Kidney capillary endothelial cell (primary cell): ENCODE measurements at places on chromosomes 5 and 9.

DNA sequence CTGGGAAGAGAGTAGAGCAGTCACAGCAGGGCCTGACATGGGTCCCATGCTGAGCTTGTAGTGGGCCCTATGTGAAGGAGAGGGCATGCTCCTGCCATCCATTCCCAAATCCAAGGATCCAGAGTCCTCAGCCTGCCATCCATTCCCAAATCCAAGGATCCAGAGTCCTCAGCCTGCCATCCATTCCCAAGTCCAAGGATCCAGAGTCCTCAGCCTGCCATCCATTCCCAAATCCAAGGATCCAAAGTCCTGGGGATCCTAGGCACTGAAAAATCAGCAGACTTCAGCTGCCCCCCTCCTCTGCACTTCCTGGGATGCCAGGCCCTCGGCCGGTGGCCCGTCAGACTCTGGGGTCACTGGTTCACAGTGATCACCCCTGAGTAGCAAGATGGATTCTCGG lies 33.6 kb downstream of the THBS4 start:
- no peak for DNase-seq

DNA sequence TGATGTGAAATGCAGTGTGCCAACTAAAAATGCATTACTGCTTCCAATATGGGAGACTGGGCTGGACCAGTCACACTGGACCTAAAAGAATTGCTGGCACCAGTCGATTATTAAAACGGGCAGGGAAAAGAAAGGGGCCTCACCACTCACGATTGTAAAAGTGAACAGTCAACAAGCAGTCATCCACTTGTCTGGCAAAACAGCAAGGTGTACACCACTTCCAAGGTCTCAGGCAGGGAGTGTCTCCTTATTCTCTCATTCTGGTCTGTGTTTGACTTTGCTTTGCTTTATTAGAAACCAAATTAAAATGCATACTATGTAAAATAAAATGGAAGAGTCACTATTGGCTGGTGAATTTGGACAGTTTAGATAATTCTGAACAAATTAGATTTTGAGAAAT lies 57.8 kb upstream of the TRPM3 start:
- no peak for DNase-seq

- no peak for DNase-seq
These were observed 205.1 kb upstream of the RGMB start for GRCh38 chr5:98568336-98568735.

GRCh38 chr5:102700916-102701315 lies 54.2 kb upstream of the PAM start:
- no peak for DNase-seq

DNA sequence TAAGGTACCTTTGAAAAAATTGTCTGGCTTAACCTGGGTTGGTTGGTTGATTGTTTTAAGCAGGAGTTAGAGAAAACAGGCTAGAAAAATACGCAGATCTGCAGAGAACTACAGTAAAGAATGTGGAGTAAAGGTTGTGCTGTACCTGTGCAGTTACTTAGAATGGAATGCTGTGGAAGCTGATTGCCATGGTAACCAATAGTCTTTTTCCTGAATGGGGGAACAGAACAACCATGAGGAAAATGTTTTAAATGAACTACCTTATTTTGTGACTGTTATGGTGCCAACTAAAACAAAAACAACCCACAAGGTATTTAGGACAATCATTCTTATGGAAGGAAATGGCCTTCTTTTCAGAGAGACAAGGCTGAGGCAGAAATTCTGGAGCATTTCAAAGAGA lies 4.8 kb upstream of the HOMER1 start:
- no peak for DNase-seq

DNA sequence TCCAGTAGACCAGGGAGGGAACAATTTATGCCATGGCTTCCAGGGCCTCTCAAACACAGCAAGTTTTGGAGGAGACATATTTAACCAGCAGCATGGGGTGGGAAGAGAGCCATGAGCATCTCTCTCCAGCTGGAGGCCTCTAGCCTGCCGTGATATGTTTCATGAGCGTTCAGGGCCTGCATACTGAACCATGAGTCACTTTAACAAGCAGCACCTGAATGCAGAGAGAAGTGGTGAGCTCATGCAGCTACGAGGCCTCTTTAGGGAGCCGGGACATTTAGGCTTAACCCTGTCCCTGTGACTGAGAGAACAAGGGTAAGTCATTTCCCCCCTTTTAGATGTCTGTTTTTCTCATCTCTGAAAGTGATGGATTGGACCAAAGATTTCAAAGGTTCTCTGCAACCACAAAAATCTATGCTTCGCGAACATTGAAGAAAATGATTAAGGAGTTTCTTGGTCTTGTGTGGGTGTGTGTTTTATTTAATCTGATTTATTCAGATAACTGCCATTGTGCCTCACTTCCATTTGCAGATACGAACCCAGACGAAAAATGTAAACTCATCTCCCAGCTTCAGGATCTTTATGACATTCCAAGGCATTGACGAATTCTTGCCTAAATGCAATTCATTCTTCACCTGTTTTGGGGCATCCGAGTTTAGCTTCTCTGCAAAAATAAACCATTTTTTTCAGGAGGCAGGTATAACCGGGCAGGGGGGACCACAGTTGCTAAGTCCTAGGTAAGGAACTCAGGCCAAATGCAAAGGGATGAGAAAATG lies 157.0 kb downstream of the GABBR2 start:
- DNase-seq = no peak

DNA sequence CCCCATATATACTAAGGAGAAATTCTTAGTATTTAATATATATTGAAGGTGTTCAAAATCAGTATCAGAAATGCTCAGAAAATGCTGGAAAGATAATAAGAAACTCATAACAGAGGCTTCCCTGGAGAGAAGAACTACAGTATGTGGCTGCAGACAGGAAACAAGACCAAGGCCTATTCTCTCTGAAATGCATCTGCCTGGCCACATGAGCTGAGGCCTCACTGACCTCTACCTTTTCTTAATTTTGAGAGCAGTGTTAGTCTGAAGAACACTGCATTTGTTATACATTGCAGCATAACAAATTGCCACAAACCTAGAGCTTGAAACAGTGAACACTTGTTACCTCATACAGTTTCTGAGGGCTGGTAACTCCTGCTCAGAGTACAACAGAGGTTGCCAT lies 133.4 kb upstream of the SPEF2 start:
- no peak for DNase-seq

DNA sequence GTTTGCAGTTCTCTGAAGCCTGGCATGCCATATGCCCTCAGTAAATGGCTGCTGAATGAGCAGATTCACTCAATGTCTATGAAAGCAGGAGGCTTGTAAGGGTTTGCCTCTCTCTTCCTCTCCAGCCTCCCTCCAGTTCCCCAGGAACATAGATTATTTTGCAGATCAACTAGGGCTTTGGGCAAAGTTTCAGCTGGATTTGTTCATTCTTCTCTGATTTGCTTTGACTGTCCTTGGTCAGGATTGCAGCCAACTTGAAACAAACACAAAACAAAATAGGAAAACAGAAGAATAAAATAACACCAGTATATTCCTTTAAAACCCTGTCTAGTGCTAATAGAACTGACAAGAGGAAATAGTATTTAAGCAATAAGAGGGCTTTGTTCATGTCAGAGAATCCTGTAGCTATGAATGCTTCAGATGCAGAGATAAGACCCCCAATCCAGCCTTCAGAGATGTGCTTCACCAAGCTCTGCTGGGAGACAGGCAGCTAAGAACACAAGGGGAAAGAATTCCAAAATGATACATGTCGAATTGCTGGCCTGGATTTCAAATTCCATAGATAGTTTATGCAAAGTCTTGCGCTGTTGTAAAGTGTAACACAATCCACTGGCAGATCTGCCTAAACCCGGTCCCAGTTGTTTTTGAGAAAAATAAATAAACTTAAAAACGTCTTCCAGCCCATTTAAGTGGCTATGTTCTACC lies 174.3 kb downstream of the PAPPA start:
- no peak for DNase-seq

- DNase-seq = no peak
These were observed 42.5 kb downstream of the SLIT3 start for GRCh38 chr5:169258372-169259000.

DNA sequence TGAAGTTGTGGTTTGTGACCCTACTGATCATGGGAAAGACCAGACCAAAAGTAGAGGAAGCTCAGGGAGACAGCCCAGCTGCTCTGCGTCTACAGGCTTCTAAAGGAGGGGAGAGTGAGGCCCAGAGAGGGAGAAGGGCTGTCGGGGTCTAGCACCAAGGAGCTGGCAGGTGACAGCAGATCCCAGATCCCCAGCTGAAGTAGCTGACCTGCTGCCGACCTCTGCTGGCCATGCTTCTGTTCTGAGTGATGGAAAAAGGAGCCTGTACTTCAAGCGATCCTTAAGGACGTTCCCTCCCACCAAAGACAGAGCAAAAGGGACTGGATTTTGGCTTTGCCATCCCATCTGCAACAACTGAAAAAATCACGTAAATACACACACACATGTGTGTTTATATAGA lies 22.7 kb upstream of the QSOX2 start:
- DNase-seq = no peak

DNA sequence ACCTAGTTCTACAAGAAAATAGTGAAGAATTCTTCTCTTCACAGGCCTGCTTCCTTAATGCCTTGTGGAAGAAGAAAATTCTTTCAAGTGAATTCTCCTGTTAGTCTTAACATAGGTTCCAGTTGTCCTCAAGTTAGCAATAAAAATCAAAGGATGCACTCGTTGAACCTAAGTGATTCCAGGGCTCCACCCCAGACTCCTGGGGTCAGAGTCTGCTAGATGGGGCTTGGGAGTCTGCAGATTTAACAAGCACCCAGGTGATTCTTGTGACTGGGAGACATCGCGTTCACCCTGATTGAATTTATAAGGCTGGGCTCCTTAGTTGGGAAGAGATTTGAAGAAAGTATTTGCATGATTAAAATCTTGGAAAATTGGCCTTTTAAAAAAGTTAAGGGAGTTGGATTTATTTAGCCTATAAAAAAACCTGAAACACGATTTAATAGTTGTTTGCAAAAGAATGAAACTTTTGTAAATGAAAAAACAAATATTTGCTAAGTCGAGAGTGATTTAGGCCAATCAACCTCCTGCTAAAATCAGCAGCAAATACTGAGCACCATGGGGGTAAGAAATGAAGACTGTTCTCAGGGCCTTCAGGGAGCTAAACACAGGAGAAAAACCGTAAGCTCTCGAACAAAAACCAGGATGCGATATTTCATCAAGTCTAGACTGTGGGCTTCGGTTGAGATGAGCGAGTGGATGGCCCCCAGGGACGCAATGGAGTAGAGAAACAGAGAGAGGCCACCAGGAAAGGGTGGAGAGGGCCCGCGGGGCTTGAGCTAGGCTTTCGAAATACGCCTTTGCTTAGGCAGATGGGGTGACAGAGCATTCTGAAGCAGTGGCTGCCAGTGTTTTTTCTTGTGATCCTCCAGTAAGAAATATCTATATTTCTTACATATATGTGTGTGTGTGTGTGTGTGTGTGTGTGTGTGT lies 86.9 kb upstream of the TTC23L start:
- DNase-seq = no peak

- no peak for DNase-seq
These were observed 141.3 kb downstream of the SREK1 start for GRCh38 chr5:66285343-66285922.

DNA sequence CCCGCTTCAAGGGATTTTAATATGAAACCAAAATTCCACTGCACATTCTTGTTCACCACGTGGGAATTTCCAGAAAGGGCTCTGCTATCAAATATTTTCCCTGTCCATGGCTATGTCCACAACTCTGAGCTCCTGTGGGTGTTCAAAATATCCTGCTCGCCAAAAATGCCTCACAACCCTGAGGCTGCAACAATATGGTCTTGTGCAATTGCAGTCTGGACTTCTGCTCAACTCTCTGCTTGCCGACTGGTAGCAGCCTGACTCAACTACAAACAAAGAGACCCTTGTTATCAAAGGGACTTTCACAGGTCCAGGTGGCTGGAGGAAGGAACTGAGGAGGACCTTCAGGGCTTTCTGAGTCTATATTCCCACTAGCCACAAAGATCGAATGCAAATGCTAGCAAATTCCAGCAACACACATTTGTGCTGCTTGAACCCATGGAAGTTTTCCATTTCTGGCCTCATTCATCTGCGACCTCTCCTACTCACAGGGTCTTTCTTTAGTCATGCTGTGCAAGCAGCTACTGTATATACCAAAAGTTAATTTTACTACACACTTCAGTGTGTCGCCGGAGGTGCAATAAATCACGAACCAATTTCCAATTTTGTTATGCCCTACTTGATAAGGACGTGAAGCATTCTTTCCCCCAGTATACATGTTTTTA lies 169.2 kb upstream of the SLC30A5 start:
- DNase-seq = no peak

- DNase-seq = no peak
These were observed 163.6 kb upstream of the SEMA6A start for GRCh38 chr5:116738239-116738614.

DNA sequence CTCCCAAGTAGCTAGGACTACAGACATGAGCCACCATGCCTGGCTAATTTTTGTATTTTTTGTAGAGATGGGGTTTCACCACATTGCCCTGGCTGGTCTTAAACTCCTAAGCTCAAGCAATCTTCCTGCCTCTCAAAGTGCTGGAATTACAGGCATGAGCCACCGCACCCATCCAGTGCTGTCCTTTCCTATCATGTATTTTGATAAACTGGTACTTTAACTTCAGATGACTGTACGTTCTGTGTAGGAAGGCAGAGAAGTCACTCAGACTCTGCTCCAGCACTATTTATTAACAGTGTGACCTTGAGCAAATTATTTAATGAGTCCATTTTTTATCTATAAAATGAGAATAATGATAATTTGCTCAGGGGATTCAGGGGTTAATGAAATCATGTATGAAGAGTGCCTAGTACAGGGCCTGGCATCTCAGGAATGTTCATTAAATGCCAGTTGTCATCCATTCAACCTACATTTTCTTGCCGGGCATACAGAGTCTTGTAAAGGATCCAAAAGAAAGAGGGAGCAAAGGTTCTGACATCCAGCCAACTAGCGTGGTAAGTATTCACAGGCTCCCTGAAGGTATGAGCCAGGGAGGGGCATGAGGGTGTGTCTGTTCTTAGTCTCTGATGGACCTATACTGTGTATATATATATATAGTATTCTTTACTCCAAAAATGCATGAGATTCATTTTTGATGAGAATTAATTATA lies 201.9 kb downstream of the PBX3 start:
- no peak for DNase-seq

GRCh38 chr5:172147857-172148256 lies 40.2 kb downstream of the STK10 start:
- DNase-seq = no peak

DNA sequence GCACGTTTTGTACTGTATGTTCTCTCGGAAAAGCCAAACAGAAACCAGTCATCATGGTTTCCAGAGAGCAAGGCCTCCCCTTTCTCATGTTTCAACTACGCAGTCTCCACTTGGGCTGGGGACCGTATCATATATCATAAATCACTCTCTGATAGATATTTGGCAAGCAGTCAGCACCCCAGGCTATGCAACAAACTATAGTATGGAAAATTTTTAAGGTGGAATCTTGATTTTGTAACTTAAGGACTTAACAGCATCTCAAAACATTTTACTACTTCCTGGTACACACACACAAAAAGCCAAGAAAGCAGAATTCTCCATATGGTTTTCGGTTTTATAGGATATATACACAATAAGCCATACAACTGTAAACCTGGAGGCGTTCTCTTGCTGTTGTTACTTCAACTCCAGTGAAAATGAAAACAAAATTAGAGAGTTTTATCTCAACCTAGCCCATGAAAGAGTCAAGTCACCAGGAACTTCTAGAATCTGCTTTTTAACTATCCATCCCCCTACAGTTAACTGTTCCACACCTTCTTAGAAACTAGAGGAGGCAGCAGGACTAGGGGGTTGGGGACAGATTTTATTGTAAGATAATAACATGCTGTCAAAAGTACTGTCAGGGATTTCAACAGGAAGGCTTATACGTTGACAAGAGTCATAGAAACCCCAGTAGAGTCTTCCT lies 283.4 kb downstream of the NFIB start:
- DNase-seq = peak; percentile 30
